Stimulated activated CD4-positive, alpha-beta T cell treated with anti-CD3 and anti-CD28 coated beads, Interleukin-1b, Interleukin-23, amount 100 ng/mL, for 1 hour (primary cell): ENCODE measurements at places on chromosomes 1 and 21.

- DNase-seq = no peak
These were observed 191.0 kb upstream of the NRIP1 start for GRCh38 chr21:15255763-15256162.

GRCh38 chr1:51323778-51324177, 6.6 kb downstream of the TTC39A start:
- no peak for DNase-seq

- no peak for DNase-seq
These were observed 1.2 kb downstream of the GBP6 start for GRCh38 chr1:89364954-89365550.

DNA sequence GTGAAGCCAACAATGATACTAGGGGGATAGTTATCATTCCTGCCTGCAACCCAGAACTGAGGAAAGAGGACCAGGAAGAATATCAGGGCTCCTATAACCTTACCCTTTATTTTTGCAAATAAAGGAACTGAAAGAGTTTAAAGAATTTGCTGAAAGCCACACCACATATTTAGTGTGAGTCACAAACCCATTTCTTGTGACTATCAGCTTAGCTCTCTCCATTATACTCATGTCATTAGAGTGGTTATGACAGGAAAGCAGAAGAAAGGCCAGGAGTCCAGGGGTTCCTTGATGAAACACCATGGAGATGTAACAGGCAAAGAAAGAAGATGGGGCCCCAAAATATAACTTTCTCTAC, 141.1 kb upstream of the SAMSN1 start:
- DNase-seq = no peak
